ENCODE measurements at places on chromosomes 3 and 15.

DNA sequence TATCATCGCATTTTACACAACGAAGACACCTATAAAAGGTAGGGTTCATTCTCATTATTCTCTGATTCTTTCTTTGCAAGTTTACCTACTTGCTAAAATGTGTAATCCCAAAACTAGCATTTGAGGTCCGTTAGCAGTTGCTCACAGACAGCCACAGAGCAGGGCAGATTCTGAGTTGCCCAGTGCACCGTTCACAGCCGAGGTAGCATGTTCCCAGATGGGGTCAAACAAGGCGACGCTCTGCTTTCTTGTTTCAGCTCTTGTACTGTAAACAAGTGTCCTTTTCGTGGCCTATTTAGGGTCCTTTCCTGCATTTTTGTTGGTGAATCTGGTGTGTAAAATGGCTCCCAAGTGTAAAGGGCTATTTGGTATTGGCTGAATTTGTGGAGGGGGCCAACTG, 3.1 kb downstream of the PPP1R2 start:
- DNase-seq, result no peak

GRCh38 chr3:110624576-110624975, 447.0 kb upstream of the NECTIN3 start:
- no peak for DNase-seq

DNA sequence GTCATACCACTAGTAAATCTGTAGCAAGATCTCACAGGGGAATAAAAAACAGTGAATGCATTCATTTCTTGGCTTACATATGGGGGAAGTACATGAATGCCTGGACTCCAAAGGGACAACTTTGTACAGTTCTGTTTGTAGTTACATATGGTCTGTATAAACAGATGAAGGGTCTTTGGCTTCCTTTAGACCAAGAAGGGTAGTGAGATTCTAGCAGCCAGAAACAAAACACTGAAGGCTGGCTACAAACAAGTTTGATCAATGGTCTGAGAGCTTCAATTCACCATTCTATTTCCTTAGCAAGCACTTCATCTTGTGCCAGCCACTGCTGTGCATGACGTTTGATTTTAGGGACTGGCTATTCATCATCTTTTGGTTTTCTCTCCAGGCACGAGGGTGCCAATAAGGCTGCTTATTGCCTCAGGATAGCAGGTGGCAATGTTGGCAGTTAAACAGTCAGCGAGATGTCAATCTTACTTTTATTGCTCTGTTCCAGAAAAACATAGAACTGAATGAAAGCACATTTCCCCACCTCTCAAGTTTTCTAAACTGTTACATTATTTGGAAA, 313.7 kb upstream of the COL8A1 start:
- no peak for DNase-seq

GRCh38 chr3:34263101-34263621, 464.7 kb downstream of the PDCD6IP start:
- no peak for DNase-seq

GRCh38 chr15:68791431-68792283, 29.0 kb downstream of the ANP32A start:
- no peak for DNase-seq

DNA sequence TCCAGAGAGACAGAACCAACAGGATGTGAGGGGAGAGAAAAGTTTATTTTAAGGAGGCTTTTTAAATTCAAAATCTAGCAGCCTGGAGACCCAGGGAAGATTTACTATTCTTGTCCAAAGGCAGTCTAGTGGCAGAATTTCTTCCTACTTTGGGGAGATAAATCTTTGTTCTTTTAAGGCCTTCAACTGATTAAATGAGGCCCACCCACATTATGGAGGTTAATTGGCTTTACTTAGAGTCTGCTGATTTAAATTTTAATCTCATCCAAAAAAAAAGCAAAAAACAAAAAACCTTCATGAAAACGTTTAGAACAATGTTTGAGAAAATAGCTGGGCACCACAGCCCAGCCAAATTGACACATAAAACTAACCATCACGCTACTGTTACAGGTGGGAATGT, 41.3 kb downstream of the TMOD3 start:
- no peak for DNase-seq

- no peak for DNase-seq
Observed at GRCh38 chr3:140529558-140529957, 148.3 kb upstream of the TRIM42 start.

GRCh38 chr3:71825551-71826283, 40.8 kb upstream of the PROK2 start:
- DNase-seq, result no peak

- no peak for DNase-seq
Observed at GRCh38 chr3:122263058-122263457, 62.0 kb upstream of the CSTA start.

GRCh38 chr3:62325896-62326295, 47.5 kb downstream of the FEZF2 start:
- DNase-seq, result no peak

GRCh38 chr3:24254649-24255048, 240.0 kb downstream of the THRB start:
- no peak for DNase-seq

DNA sequence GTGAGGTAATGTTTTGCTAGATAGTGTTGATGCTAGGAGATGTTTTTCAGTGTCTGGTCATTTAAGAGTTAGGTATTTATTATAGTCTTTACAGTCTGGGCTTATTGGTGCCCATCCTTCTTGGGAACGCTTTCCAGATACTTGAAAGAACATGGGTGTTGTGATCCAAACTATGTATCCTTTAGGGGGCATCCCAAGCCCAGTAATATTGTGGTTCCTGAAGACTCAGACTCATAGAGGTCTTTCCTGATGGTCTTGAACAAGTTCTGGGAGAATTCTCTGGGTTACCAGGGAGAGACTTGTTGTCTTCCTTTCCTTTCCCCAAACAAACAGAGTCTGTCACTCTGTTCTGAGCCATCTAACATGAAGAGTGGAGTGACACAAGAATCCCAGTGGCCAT, 99.7 kb upstream of the LRRC3B start:
- no peak for DNase-seq

GRCh38 chr3:3552761-3553160, 246.5 kb upstream of the LRRN1 start:
- no peak for DNase-seq

All from stimulated activated CD8-positive, alpha-beta memory T cell treated with anti-CD3 and anti-CD28 coated beads, Interleukin-7, amount 100 ng/mL, for 24 hours (primary cell).